ENCODE measurements at places on chromosomes 3 and 15. TPM values are rescaled to one million over a fixed set of nuclear protein-coding genes. Genes with fewer than 3 reads are reported as not detected.

The GPR171 gene
- 232 TPM for total RNA-seq

The GPR62 gene
- not detected for total RNA-seq

The PLA2G4E gene
- total RNA-seq, result not detected

The SMAD3 gene
- total RNA-seq, result 28.1 TPM

The GOLGA8A gene
- 238 TPM for total RNA-seq

The ERC2 gene
- 0.09 TPM for total RNA-seq

The FOXL2NB gene
- total RNA-seq, result not detected

Data from activated T-helper 2 cell treated with anti-CD3 and anti-CD28 coated beads, Interferon-gamma antibody, Interleukin-2, Interleukin-4, amounts not matched to agents 10 μg/mL and 5 μg/mL and 100 μg/mL, durations not matched to agents 14 hours and 24 hours and 36 hours (primary cell).